GM23248 (cell line): ENCODE measurements at places on chromosomes 6 and 20.

GRCh38 chr20:47150403-47151152, 205.9 kb downstream of the ZMYND8 start:
- DNase-seq = peak; percentile 85
- no peak overlapping the region for H3K27ac ChIP-seq
- no peaks in the 10 kb centered on the region for H3K27me3 ChIP-seq
- H3K4me3 ChIP-seq = no peak overlapping the region
- H3K36me3 ChIP-seq = no peaks in the 10 kb centered on the region
- peaks cover 10% of the 10 kb centered on the region for H3K4me1 ChIP-seq

DNA sequence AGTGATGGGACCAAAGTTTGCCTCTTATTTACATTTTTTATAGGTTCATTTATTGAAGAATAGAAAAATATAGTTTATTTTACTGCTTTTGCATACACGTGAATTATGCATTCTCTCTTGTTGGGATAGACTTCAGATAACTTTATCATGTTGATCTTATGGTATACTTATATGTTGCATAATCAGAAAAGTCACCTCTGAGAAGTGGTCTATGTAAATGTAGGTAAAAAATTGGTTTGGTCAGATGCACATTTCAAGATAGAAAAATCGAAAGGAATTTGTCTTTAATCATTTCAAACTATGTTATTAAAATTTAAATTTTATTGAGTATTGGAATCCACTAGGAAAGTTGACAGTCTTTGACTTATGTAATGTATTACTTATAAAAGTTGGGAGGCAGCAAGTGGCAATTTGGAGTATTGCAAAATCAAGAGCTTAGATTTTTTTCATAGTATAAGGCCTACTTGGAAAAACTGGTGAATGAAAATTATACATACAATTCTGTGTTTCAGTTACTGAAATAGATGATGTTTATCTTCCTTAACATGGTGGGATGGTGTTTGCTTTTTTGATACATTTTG, 2.4 kb downstream of the PHF3 start:
- H3K36me3 ChIP-seq = no peaks in the 10 kb centered on the region
- H3K27ac ChIP-seq = no peak overlapping the region
- peak; percentile 40 for DNase-seq
- peaks cover 36% of the 10 kb centered on the region for H3K4me1 ChIP-seq
- H3K27me3 ChIP-seq = no peaks in the 10 kb centered on the region

DNA sequence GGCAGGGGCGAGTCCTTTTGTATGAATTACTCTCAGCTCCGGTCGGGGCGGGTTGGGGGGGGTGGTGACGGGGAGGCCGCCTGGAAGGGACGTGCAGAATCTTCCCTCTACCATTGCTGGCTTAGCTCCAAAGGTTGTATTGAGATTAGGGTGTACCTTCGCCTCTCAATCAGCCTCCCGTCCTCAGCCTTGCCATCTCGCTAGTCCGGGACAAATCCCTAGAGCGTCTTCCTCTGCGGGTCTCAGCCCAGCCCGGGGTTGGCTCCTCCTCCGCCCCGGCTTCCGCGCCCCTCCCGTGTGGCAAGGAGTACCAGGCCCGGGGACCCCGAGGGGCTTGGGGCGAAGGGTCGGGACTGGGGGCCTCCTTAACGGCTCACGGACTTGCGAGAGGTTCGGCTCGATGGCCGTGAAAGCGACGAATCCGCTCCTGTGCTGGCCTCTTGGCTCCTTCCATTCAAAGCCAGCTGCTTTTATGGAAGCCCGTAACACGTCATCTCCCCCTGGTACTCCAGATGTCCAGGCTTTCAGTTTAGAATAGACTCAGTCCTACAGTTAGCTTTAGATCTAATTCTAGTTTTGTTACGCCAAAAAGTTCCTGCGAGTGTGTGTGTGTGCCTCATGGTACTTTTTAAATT, 636 bp upstream of the EEF1A1 start:
- H3K27me3 ChIP-seq = no peaks in the 10 kb centered on the region
- peak; percentile 95 for DNase-seq
- peak overlapping the region; percentile 86 for H3K4me3 ChIP-seq
- peaks cover 38% of the 10 kb centered on the region for H3K36me3 ChIP-seq
- peaks cover 45% of the 10 kb centered on the region for H3K4me1 ChIP-seq

GRCh38 chr6:34745277-34746103, 11.8 kb upstream of the SNRPC start:
- no peaks in the 10 kb centered on the region for H3K4me1 ChIP-seq
- no peak overlapping the region for H3K4me3 ChIP-seq
- DNase-seq = peak; percentile 55
- no peak overlapping the region for H3K27ac ChIP-seq
- H3K36me3 ChIP-seq = no peaks in the 10 kb centered on the region

DNA sequence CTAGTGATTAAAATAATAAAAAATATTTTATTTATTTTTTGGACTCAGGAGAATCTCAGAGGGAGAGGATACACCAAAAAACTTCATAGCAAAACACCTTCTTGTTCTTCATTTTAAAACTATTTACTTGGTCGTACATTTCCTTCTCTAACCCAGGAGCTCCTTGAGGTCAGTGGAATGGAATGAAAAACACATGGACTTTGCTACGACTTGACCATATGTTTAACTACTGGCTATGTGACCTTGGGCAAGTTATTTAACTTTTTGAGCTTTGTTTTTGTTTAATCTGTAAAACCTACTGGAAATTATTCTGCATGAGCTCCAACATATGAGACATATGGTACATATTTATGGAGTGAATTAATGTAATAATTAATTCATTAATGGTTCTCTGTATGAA, 1005.5 kb upstream of the CITED2 start:
- H3K36me3 ChIP-seq = no peaks in the 10 kb centered on the region
- H3K4me3 ChIP-seq = no peak overlapping the region
- peak; percentile 51 for DNase-seq
- H3K27me3 ChIP-seq = no peaks in the 10 kb centered on the region
- H3K27ac ChIP-seq = peak overlapping the region; percentile 48

GRCh38 chr6:36139991-36140710, 9.8 kb downstream of the MAPK13 start:
- no peak for DNase-seq
- H3K36me3 ChIP-seq = no peaks in the 10 kb centered on the region
- no peaks in the 10 kb centered on the region for H3K27me3 ChIP-seq
- H3K4me3 ChIP-seq = no peak overlapping the region

DNA sequence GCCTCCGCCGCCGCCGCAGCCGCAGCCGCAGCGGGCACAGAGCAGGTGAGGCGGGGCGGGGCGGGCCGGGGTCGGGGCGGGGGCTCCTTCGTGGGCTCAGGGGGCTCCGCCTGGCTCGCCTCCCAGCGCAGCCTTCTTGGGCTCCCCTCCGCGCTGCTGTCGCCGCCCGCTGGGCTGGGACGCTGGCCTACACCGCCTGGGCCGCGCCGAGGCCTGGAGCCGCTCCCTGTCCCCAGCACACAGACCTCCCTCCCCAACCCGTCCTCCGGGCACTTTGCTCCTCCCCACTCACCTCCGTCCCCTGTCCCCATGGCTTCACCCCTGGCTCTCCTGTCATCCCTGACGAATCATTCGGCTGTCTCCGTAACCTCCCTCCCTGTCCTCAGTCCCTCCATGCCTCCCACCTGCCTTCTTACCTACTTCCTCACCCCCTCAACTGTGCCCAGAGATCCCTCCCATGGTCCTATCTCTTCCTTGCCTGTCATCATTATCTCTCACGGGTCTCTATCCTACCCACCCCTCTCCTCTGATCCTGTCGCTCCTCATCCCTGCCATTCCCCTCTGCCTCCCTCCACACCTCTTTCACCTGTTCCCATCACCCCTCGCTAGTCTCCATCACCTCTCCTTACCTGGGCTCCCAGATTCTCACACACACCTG, 512 bp downstream of the TTBK1 start:
- H3K27ac ChIP-seq = no peak overlapping the region
- H3K4me1 ChIP-seq = no peaks in the 10 kb centered on the region
- peaks cover 69% of the 10 kb centered on the region for H3K27me3 ChIP-seq
- no peak for DNase-seq
- H3K4me3 ChIP-seq = no peak overlapping the region
- H3K36me3 ChIP-seq = no peaks in the 10 kb centered on the region

DNA sequence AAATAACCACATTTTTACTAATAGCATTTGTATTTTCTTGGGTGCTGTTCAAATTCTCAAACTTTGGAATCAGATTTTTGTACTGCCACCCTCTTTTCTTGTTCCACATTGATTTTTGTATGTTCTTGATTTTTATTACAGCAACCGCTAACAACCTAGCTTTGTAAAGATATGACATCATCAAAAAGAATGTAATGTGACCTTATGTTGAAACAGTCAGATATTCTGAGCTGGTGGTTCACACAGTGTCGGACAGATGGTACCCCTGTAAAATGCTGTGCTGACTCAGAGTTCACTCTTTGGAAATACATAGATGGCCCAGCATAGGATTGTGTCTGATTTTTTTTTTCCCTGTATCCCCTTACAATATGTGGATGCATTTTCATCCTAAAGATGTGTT, 118.9 kb downstream of the QKI start:
- H3K4me1 ChIP-seq = peaks cover 67% of the 10 kb centered on the region
- H3K36me3 ChIP-seq = no peaks in the 10 kb centered on the region; the same call in 1 of the 2 replicates
- H3K4me3 ChIP-seq = no peak overlapping the region
- peak; percentile 93 for DNase-seq
- peak overlapping the region; percentile 46 for H3K27ac ChIP-seq
- H3K27me3 ChIP-seq = no peaks in the 10 kb centered on the region

- DNase-seq = no peak
- no peak overlapping the region for H3K4me3 ChIP-seq
- no peaks in the 10 kb centered on the region for H3K27me3 ChIP-seq
- no peaks in the 10 kb centered on the region for H3K4me1 ChIP-seq
Observed at GRCh38 chr6:50543666-50544065, 169.7 kb upstream of the TFAP2D start.

GRCh38 chr20:15550116-15550870, 1023.0 kb downstream of the KIF16B start:
- H3K4me1 ChIP-seq = no peaks in the 10 kb centered on the region
- no peak for DNase-seq

GRCh38 chr6:11298651-11299420, 66.4 kb upstream of the NEDD9 start:
- H3K4me1 ChIP-seq = no peaks in the 10 kb centered on the region
- H3K27me3 ChIP-seq = no peaks in the 10 kb centered on the region
- H3K36me3 ChIP-seq = no peaks in the 10 kb centered on the region

GRCh38 chr6:17207281-17207680, 73.9 kb upstream of the RBM24 start:
- no peaks in the 10 kb centered on the region for H3K36me3 ChIP-seq
- no peak overlapping the region for H3K27ac ChIP-seq
- no peak for DNase-seq
- peaks cover 1% of the 10 kb centered on the region; the same call in 1 of the 2 replicates for H3K4me1 ChIP-seq
- no peak overlapping the region for H3K4me3 ChIP-seq

GRCh38 chr20:916125-916799, at the start of gene ANGPT4:
Gene ANGPT4, minus strand, starts transcription at chr20:916334. Its CDS starts 120 bp downstream, at chr20:916214.
- DNase-seq = peak; percentile 27
- H3K36me3 ChIP-seq = no peaks in the 10 kb centered on the region
- no peak within 1 kb of the TSS for H3K4me3 ChIP-seq
- peaks cover 8% of the 10 kb centered on the region for H3K27me3 ChIP-seq
